ENCODE measurements at places on chromosomes 6 and 20.

- DNase-seq, result no peak
Measured at GRCh38 chr6:103534095-103534494, 1325.6 kb downstream of the HACE1 start.

- no peak for DNase-seq
Measured at GRCh38 chr6:104957301-104958177, 632 bp downstream of the LIN28B start.

DNA sequence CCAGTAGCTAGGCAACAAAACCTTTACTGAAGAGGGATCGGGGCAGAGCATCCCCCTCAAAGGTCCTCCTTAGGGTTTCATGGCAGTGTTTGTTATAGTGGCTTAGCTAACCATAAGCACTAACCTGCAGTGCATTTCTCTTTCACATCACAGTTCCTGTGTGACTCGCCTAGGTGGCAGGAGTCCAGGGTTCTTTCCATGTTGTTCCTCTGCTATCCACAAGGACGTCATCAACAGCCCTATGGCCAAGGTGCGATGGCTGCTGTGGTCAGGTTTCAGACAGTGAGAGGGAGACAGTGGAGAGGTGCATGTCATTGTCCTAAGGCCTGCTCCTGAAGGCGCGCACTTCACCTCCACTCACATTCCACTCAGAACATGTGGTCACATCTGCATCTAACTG is 38.8 kb upstream of the FOXA2 start:
- DNase-seq, result no peak

DNA sequence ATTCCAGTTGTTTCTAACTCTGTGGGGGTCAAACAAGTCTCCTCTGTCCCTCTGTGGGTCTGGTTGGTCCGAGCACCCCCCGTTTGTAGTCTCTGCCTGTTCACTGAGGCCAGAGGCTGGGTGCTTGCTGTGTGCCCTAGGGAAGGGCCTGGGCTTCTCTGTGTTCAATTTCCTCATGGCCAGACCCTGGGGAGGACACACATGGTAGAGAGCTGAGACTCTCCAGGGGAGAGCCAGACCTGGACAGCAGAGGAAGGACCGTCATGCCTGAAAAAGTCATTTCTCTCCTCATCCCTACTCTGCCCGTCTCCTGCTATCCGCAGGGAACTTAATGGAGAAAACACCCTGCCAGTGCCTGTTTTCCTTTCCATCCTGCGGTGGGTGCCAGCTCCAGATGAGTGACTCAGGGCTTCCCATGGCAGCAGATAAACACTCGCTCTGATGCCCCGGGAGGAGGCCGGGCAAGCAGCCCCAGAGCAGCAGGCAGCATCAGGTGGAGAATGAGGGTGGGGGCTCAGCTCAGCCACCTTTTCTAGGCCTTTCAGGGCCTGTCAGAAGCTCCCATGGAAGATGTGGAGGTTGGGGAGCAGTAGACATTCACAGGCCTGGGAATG is 51.9 kb downstream of the SNAI1 start:
- DNase-seq, result no peak

- DNase-seq, result no peak
Measured at GRCh38 chr20:21244808-21245207, 58.3 kb upstream of the XRN2 start.

DNA sequence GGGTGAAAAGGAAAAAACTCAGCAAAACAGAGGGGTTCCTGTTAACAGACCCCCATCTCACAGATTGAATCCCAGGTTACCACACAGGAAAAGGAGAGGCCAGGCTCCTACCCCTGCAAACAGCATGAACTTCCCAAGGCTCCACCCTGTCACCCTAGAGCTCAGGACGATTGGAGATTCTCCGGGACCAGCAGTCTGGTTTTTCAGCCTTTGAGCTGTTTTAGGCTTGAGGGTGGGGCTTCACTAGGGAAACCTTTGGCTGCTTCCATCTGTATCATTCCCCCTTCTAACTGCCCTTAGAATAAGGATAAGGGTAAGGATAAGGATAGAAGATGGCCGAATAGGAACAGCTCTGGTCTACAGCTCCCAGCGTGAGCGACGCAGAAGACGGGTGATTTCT is 16.0 kb downstream of the C6orf58 start:
- DNase-seq, result no peak

GRCh38 chr6:140366991-140367390 is 992.5 kb upstream of the CITED2 start:
- DNase-seq, result no peak

- DNase-seq, result no peak
Measured at GRCh38 chr20:50344232-50345071, 153.8 kb downstream of the CEBPB start.

DNA sequence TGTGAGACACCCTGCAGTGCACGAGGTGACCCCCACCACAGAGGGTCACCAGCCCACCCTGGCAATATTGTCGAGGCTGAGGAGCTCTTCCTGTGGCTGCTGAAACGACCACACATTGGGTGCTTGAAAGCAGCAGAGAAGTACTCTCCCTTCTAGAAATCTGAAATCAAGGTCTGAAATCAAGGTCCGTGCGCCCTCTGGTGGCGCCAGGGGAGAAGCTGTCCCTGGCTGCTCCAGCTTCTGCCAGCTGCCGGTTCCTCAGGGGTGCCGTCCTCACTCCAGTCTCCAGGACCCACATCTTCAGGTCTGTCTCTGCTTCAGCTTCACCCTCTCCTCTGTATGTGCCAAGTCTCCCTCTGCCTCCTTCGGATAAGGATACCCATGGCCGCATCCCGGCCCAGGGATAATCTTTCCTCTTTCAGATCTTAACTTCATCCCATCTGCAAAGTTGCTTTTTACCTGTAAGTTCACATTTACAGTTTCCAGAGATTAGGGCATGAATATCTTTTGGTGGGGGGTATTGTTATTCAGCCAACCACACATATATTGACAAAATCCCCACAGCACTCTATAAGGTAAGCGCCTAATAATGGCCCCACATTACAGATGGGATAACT is 108.3 kb upstream of the PHACTR3 start:
- DNase-seq, result no peak

GRCh38 chr6:166202321-166202733 is 34.7 kb upstream of the TBXT start:
- DNase-seq, result no peak

DNA sequence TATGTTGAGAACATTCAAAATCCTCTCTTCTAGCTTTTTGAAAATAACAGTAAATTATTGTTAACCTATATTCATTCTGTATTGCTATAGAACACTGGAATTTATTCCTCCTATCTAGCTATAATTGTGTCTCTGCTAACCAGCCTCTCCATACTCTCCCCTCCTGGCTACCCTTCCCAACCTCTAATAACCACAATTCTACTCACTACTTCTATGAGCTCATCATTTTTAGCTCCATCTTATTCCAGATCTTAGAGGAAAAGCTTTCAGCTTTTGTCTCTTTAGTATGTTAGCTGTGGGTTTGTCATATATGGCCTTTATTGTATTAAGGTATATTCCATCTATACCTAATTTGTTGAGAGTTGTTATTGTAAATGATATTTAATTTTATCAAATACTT is 108.8 kb downstream of the AIG1 start:
- DNase-seq, result no peak

Measured in SK-N-MC (cell line).